Fibroblast of skin of right biceps (primary cell): ENCODE measurements at places on chromosomes 1 and 21.

GRCh38 chr1:78843546-78843945 is 163.0 kb downstream of the ADGRL4 start:
- peak; percentile 69 for DNase-seq

DNA sequence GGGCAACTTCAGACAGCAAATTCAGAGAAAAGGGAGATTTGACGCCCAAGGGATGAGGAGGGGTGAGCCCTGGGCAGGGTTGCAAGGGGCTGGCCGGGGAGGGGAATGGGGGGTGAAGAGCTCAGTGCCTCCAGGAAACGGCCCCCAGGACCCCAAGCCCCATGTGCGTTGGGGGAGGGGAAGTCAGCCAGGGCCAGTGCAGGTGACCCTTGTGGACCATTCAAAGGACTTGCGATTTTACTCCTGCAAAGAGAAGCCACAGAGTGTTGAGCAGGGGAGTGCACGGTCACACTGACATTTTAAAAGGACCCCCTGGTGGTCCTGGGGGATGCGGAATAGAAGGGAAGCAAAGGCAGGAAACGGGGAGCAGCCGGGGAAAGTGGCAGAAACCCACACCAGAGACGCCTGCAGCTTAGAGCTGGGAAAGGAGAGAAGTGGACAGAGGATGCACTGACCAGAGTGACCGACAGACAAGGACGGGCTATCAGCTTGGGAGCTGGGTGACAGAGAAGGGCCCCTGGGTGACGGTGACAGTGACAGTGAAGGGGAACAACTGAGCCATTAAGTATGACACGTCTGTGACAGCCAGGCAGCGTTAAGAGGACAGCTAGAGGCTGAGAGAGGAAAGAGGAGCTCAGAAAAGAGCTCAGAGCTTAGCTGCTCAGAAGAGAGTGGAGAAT is 54.0 kb upstream of the TMEM51 start:
- no peak for DNase-seq

GRCh38 chr21:31865429-31865970 is 7.3 kb upstream of the HUNK start:
- no peak for DNase-seq

GRCh38 chr1:66090859-66091457 is 298.3 kb downstream of the PDE4B start:
- peak; percentile 0 for DNase-seq

GRCh38 chr1:55447488-55447887 is 232.3 kb upstream of the USP24 start:
- no peak for DNase-seq
